ENCODE measurements at places on chromosomes 7 and 10. TPM values are rescaled to one million over a fixed set of nuclear protein-coding genes. Genes with fewer than 3 reads are reported as not detected.

Gene AGAP6
- 12.9 TPM for total RNA-seq

Gene CCDC172
- not detected for total RNA-seq

Gene CFTR
- total RNA-seq = 20.3 TPM

Gene KNDC1
- total RNA-seq = 8.4 TPM

DNA sequence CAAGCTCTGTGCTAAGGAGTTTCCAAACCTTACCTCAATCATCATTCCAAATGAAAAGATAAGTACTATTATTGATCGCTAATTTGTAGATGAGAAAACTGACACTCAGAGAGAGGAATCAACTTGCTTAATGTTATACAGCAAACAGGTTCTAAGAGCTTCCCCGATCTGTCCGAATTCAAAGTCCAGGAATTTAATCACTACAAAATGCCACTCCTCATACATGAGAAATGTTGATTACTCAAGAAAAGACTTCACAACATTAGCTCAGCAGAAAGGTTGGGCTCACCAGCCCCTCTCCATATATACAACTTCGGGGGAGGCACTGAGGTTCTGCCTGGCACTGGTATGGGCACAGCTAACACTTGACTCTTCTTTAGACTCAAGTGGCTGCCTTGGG, 80.7 kb downstream of the SLC16A9 start:
- DNase-seq = no peak

DNA sequence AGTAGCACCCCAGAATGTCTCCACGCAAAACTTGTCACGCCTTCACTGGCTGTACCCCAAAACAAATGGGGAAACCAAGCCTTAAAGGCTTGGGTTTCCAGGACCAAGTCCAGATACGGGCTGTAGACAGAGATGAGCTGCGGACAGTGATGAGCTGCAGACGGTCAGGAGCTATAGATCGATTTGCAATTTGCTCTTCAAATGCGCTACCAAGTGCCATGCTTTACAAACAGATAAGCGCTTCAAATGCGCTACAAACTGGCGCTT, 658 bp upstream of the SGCE start:
- DNase-seq = no peak

DNA sequence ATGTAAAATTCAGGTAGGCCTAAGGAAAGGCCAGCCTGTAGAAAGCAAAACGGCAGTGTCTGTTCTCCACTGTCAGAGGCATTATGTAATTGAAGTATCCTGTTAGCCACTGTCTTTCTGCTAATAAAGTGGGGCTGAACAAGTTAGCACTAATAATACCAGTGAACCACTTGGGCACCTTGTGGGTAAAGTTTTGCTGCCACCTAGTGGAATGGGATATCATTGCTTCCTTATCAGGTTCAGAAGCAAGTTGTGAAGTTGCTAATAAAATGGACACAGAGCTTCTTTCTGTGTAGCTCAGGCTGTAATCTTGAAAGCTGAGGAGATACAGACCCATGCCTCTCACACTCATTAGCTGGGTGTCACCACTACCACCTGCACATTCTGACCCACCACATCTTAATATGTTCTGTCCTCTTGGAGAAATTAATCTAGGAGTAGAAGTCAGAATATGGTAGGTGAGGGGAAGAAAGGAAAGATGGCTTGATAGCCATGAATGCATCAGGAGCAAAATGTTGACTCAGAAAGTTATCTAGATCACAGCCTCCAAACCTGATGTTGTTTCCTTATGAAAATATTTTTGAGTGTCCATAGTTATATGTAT, 175.1 kb downstream of the SEPTIN7 start:
- DNase-seq = peak; percentile 71

GRCh38 chr10:13349463-13350274, 1.6 kb upstream of the SEPHS1 start:
- peak; percentile 45 for DNase-seq

- DNase-seq = no peak
Observed at GRCh38 chr7:98194672-98195457, 16.4 kb upstream of the BHLHA15 start.

DNA sequence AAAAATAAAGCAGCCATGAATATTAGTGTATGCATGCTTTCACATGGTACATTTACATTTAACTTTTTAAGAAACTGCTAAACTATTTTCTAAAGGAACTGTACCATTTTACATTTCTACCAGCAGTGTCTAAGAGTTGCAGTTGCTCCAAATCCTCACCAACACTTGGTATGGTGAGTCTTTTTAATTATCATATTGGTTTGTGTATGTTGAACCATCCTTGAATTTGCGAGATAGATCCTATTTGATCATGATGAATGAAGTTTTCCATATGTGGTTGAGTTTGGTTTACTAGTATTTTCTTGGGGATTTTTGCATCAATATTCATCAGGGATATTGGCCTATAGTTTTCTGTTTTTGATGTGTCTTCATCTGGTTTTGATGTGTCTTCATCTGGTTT, 1057.2 kb downstream of the LRMDA start:
- no peak for DNase-seq

DNA sequence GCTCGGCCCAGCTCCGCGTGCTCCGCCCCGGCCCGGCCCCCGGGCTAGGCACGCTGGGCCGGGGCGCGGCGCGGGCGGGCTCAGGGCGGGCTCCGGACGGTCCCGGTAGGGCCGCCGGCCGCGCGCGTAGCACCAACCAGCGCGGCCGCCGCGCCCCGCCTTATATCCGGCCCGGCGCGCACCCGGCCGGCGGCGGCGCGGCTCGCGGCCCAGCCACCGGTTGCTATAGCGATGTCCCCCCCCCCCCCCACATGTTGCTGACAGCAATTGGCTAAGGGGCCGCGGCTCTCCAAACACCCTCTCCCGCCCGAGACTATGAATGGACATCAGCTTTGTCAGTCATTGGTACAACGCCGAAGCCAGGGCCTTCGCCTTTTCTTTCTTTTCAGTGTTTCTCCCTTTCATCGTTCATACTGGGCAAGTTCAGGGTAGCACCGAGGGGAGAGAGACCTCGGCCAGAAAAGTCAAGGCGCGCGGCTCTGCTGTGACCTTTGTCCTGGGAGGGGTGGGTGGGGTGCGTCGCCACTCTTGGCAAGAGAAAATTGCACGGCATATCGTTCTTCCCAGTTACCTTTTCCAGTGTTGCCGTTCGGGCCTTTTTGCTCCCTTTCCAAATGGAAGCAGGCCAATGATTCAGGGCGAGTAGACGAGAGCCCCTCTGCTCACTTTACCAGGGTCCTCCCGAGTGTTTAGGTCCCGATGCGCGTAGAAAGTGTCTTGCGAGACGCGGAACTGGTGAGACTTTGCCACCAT, 354.2 kb downstream of the DNAJB6 start:
- no peak for DNase-seq

GRCh38 chr7:83677180-83677866, 28.4 kb upstream of the SEMA3E start:
- peak; percentile 47 for DNase-seq

GRCh38 chr7:30470771-30471170, 7.8 kb downstream of the NOD1 start:
- no peak for DNase-seq

DNA sequence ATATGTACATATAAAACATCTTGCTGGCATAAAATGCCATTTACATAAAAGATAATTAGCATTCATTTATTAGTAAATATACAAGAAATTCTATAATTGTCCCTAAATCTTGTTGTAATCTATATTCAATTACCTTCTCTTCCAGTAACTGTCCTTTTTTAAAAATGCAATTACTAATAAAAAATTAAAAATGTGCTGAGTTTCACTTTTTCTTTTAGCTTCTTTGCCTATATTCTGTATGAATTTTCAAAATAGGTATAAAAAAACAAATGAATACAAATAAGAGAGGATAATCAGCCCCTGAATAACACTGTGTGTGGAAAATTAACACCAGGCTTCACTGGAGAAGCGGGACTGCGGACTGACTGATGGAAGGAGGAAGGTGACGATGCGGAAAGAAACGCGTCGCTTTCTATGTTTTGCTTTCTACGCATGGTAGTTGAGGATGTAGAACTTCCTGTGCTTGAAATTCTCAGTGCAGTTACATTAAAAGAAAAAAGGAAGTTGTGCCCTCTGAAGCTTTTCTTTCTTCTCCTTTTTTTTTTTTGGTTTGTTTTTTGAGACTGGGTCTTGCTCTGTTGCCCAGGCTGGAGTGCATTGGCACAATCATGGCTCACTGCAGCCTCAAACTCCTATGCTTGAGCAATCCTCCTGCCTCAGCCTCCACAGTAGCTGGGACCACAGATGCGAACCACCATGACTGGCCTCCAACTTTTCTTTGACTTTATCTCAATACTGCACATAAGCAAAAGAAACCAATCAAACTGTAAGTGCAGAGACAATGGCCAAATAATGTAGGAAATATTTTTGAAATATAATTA, 7.4 kb upstream of the ZMYND11 start:
- no peak for DNase-seq

DNA sequence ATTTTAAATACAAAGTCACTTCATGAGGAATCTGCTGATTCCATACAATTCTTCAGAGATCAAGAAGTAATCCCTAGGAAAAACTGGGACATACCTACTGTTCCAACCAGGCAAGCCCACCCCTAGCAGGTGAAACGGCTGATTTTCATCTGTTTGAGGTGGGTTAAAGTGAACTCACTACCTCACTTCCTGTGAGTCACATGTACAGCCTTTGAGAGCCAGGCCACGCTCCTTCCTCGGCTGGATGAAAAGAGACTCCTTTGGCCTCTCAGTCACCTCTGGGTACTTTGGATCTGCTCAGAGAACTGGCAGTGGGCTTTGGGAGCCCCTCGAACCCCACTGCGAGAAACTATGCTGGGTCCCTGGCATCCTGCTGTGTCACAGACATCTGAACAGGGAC, 68.2 kb downstream of the CHST15 start:
- no peak for DNase-seq

DNA sequence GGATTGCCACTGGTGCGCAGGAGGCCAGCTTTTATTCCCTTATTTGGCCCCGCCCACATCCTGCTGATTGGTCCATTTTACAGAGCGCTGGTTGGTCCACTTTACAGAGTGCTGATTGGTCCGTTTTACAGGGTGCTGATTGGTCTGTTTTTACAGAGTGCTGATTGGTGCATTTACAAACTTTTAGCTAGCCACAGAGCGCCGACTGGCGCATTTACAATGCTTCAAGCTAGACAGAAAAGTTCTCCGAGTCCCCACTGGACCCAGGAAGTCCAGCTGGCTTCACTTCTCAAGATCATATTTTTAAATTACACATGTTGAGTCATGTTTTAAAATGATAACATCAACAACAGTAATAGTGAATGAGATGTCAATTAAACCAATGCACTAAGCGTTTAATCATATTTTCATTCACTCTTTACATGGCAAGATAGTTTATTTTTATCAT, 128.3 kb downstream of the CUBN start:
- no peak for DNase-seq

All from left lung (tissue), 14 donors.